Stimulated activated CD4-positive, alpha-beta T cell treated with anti-CD3 and anti-CD28 coated beads, Interleukin-1b, Interleukin-23, amount 100 ng/mL, for 1 hour (primary cell): ENCODE measurements at places on chromosomes 11 and 22.
A peak's percentile ranks its signal among the peaks of the same experiment; 100 is the strongest.

- no peak for DNase-seq
Observed at GRCh38 chr11:127130321-127130720, 129.8 kb upstream of the KIRREL3 start.

DNA sequence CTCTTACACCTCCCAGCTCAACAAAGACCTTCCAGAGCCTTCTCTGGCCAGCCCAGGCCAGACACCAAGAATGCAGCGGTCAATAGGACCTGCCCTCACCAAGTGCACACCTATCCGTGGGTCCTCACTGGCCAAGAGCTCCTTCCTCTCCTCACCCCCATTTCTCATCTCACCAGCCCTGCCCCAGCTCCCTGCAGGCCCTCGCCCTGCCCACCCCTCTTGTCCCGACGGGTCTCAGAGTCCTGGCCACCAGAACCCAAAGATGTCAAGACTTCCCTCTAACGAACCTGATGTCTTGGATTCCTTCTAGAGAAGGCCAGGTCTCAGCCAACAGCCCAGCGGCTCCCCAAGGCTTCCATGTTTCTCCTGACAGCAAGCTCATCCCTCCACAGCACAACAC, 43.6 kb downstream of the IGF2 start:
- DNase-seq = no peak

- no peak for DNase-seq
Observed at GRCh38 chr11:45159781-45160365, 13.4 kb downstream of the PRDM11 start.

- DNase-seq = no peak
Observed at GRCh38 chr22:32541481-32541880, 66.9 kb downstream of the FBXO7 start.

GRCh38 chr11:130217133-130218031, 57.8 kb downstream of the ST14 start:
- DNase-seq = no peak

- DNase-seq = no peak
Observed at GRCh38 chr11:67321313-67321871, 18.1 kb downstream of the SSH3 start.

DNA sequence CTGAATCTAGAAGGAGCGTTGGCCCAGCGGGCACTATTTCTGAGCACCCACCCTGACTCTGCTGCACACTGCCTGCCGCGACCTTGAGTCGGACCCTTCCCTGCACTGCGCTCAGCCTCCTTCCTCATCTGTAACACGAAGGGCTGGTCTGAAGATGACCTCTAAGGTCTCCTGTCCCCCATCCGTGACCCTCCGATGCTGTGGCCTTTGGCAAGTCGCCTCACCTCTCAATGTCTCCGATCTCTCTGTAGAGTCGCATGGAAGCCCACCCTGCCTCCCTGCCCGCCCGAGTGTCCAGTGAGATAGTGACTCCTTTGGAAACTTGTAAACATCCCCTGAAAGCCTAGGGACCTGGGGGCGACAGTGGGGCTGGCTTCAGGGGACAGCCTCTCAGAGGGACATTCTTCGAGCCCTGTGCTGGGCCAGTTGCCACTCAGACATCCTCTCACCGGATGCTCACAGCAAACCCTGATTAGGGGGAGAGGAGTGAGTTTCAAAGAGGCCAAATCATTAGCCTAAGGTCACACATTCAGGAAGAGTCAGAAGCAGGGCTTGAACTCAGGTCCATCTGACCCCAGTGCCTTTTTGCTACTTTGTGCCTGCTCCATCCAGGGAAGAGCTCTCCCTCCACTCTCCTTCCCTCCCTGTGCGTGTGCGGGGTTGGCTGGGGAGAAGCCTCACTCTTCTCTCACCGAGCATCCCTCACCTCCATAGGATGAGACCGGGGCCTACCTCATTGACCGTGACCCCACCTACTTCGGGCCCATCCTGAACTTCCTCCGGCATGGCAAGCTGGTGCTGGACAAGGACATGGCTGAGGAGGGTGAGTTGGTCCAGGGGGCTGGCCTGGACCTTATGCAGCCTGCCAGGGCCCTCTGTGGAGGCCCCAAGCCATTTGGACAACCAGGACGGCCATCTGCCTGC, 1.1 kb downstream of the KCTD17 start:
- no peak for DNase-seq

DNA sequence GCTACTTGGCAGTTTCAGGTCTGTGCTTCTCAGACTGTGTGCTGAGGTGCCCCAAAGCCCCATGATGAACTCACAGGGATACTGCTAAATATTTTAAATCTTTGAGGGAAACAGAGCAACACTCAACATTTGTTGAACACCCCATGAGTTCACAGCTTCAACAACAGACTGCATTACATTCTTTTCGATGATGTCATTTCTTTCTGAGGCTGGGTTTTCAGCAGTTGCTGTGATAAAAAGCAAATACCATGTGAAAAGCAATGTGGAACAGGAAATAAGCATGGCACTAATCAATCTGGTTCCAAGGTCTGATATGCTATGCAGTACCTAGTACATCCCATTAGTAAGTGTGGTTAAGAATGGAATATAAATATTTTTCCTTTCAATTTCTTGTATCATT, 82.7 kb downstream of the RPL27A start:
- no peak for DNase-seq

DNA sequence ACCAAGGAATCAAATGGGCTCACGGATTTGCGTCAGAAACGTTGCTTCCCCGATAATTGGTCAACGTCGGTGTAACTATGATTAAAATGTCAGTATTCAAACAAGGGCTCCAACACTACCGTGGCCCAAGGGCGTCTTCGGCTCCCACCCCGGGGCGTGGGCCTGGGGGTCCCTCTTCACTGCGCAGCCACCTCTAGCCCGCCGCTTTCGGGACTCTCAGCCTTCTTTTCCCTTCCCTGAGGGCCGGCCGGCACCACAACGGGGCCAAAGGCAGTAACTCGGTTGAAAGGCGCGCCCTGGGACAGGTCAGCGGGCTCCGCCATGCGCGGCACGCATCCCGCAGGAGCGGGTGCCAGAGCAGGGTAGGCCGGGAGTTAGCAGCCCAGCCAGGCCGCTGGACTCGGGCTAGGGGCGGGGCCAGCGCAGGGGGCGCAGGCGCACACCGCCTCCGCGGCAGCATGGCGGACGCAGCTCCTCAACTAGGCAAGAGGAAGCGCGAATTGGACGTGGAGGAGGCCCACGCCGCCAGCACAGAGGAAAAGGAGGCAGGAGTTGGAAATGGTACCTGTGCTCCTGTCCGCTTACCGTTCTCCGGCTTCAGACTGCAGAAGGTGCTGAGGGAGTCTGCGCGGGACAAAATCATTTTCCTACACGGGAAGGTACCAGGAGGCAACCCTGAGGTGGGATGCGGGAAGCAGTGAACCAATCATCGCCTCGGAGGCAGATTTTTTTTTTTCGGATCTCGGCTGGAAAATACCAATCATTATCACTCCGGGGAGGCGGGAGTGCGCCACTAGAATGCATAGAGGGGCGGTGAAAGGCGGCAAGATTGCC, at the start of gene DCPS:
TSS of gene DCPS (plus strand) at position 438 of the 834 bp plus-strand sequence. CDS start at position 459, 21 bp downstream.
- peak; percentile 62 for DNase-seq

- no peak for DNase-seq
Observed at GRCh38 chr11:41273908-41274307, 185.5 kb downstream of the LRRC4C start.

DNA sequence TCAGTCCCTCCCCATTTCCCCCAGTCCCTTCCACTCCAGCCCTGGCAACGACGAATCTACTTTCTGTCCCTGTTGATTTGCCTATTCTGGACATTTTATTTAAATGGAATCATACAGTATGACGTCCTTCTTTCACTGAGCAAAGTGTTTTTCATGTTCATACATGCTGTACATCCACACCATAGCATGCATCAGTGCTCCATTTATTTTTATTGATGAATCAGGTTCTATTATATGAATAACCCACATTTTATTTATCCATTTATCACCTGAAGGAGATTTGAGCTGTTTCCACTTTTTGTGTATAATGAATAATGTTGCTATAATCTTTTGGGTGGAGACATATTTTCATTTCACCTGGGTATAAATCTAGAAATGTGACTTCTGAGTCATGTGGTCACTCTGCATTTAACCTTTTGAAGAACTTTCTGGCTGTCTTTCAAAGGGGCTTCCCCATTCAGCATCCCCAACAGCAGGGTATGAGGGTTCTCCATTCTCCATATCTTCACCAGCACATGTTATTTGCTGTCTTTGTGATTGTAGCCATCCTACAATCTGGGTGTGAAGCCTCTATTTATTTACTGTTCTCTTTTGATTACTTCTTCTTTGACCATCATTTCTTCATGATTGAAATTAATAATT, 531.7 kb downstream of the ETS1 start:
- no peak for DNase-seq
